ENCODE measurements at places on chromosomes 13 and 19.

DNA sequence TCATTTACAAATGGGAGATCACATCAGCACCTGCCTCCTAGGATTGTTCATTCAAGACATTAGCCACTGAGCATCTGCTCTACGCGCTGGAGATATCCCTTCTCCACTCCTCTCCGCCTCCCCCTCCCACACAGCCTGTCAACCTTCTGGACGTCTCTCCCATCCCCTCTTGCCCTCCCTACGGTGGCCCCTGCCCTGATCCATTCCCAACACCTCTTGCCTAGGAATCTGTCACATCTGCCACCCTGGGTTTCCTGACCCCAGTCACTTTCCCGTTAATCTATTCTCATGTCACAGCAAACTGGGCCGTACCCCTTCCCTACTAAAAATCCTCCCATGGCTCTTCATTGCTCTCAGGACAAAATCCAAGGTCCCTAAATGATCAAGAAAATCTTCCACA, 10.3 kb downstream of the DYRK1B start:
- no peak for DNase-seq

- DNase-seq = no peak
Measured at GRCh38 chr19:58291943-58292342, 13.2 kb downstream of the ZNF8 start.

DNA sequence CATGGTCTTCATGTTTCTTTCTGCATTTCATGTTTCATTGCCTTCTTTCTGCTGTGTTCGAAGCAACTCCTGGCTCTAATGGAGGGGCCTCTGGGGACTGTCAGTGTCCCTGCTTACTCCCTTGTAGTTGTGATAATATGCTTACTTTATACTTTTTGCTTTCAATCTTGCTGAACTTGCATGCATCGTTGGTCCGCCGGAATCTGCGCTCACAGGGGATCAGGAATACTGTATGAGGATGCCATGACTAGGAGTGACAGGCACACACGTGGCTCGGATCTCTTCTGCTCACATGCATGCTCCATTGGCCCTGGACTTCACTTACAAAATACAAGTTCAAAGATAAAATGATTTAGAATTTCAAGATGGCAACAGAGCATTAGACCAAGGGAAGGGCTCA, 108.8 kb downstream of the SIPA1L3 start:
- no peak for DNase-seq

DNA sequence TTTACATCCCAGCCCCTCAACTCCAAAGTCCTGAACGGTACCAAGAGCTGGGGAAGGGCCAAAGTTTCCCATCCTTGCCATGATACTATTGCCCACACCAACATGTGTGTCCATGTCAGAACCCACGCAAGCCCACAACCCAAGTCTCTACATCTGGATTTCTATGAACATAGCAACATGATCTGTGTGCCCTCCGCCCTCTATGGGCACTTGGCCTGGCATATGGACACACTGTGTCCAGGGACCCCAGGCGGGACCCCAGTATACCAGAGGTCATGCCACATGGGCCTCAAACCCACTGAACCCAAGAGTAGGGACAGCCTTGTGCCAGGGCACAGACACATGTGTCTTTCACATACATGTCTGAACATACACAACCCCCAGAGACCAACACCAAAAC, 2.0 kb downstream of the LRFN1 start:
- DNase-seq = no peak

GRCh38 chr19:46294494-46294893, 2.3 kb upstream of the HIF3A start:
- DNase-seq = no peak

GRCh38 chr19:11673608-11674041, 65.1 kb downstream of the ZNF823 start:
- DNase-seq = no peak

- no peak for DNase-seq
Measured at GRCh38 chr13:98274921-98275487, 97.9 kb upstream of the RNF113B start.

GRCh38 chr19:40982594-40983101, 8.4 kb upstream of the CYP2B6 start:
- DNase-seq = peak; percentile 18

DNA sequence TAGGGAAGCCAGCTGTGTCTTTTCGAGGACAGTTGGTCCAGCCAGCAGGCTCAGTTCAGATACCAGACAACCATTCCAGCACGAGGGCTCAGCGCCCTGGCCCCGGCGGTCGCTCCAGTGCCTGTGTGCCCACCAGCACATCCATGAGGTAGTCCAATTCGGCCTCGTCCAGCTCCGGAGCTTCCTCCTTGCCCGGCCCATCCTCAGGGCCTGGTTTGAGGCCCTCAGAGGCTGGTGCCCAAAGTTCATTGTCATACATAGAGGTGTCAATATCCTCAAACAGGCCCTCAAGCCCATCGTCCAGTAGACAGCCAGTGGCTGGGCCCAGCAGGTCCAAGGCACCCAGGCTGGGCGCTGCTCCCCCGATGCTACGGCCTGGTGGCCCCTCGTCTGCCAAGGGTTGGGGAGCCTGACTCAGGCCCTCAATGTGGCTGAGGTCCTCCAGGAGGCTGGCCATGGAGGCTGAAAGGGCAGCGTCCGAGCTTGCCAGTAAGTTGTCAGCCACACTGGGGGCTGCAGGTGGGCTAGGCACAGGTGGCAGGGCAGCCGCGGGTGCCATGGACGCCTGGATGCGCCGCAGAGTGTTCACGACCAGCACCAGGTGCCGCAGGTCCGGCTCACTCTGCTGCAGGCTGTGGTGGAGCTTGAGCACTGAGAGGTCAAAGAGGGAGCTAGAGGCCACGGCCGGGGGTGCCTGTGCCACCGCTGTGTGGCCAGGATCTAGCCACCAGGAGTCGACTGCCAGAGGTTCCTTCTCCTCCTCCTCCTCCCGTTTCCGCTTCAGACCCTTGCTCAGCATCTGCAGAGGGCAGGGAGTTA, 2.8 kb downstream of the SERTAD1 start:
- DNase-seq = no peak

GRCh38 chr13:110798081-110798994, 84.8 kb downstream of the ING1 start:
- DNase-seq = no peak

DNA sequence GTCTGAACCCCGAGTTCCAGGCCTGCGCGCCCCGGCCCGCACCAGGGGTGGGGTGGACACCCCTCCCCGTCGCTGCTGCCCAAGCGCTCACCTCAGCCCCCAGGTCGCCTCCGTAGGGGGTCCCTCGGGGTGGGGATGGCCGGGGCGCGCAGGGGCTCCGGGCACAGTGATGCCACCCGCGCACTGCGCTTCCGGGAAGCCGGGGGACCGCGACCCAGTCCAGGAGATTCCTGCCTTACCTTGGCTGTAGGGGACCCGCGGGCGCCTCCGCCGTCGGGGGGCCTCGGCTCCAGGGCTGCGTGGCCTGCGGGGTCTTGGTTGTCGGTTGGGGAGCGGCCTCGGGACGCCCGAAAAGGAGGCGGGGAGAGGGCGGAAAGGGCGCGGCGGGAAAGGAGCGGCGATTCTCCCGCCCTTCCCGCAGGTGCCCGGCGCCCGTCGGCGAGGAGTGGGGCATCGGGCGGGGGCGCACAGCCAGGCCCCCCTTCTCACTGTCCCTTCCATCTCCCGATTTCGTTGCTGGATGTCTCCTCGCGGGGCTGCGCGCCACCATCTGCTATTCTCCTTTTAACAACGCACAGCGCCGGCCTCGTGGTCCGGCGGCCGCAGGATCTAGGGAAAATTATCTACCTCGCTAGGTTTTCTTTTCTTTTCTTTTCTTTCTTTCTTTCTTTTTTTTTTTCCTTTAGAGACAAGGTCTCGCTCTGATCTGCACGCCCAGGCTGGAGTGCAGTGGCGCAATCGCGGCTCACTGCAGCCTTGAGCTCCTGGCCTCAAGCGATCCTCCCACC, at the start of gene KEAP1:
Gene KEAP1 (minus strand): TSS at position 355 of the 788 bp plus-strand sequence. CDS start 3,323 bp downstream, outside the sequence.
- DNase-seq = peak; percentile 23

GRCh38 chr13:48818495-48819356, 157.0 kb upstream of the FNDC3A start:
- DNase-seq = peak; percentile 92

DNA sequence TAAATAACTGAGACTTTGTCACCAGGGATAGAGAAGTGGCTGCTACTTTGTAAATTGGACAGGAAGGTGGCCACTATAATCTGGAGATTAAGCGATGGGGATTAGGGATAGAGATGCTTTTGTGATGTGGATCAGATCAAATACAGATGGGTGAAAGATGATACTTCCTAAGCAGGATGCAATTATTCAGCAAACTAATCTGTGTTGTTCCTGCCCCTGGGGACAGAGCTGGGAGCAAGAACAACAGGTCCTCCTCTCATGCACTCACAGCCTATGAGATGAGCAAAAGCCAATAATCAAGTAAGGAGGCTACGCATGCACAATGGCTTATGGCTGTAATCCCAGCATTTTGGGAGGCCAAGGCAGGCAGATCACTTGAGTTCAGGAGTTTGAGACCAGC, 4.6 kb downstream of the RGL3 start:
- DNase-seq = no peak

GRCh38 chr13:24540236-24541126, 27.9 kb upstream of the PARP4 start:
- no peak for DNase-seq

- DNase-seq = no peak
Measured at GRCh38 chr19:19239675-19240074, 27.9 kb downstream of the NCAN start.

- DNase-seq = peak; percentile 41
Measured at GRCh38 chr13:113758651-113759524, at the start of gene TMEM255B. TMEM255B (plus strand) TSS chr13:113759226; CDS start chr13:113759270, 44 bp downstream.

- peak; percentile 92 for DNase-seq
Measured at GRCh38 chr19:31378404-31378803, 29.2 kb upstream of the TSHZ3 start.

DNA sequence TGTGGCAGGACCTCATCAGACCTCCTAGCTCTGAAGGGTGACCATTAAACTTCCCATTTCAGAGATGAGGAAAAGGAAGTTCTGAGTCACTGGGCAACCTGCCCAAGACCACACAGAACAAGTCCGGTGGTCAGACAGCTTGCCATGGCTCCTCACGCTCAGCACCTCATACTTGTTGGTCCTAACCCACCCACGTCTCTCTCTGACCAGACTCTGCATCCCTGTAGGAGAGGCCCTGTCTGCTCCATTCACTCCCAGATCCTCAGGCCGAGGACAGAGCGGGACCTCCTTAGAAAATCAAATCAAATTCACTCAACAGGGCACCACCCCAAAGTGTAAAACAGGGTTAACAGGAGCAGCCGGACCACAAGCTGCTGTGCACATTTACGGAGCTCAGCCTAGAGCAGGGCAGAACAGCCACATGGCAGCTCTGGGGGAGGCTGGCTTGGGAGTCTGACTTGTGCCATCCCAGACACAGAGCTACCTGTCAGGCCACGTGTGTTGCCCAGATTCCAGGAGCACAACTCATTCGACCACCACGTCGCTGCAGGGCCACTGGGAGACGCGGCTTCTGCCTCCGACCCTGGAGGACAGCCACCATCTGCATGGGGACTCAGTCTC, 1.7 kb downstream of the MIER2 start:
- peak; percentile 80 for DNase-seq

GRCh38 chr13:25948910-25949309, 102.9 kb downstream of the SHISA2 start:
- no peak for DNase-seq

GRCh38 chr19:18501832-18502231, 20.0 kb downstream of the ELL start:
- no peak for DNase-seq
